Caudate nucleus (tissue), 63 donors: ENCODE measurements at places on chromosomes 4 and X.

- no peak for DNase-seq
Observed at GRCh38 chr4:108838451-108838850, 75.6 kb upstream of the ETNPPL start.

DNA sequence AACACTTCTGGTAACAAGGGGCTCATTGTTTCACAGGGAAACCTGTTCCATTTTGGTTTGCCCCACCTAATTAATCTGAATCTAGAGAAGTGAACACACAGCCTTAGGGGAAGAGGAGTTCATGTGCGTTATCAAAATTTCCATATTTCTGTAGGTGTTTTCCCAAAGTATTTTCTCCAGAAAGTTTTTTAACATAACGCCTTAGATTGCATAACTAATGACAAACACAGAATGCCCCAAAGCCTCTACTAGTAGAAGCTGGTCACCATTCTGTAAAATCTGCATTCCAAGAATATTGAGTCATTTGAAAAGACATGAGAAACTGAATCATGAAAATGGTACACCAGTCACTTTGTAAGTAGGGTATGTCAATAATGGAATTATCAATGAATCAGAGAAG lies 41.1 kb downstream of the IL13RA2 start:
- DNase-seq = no peak

GRCh38 chrX:46770817-46771163 lies 11.9 kb upstream of the SLC9A7 start:
- no peak for DNase-seq

DNA sequence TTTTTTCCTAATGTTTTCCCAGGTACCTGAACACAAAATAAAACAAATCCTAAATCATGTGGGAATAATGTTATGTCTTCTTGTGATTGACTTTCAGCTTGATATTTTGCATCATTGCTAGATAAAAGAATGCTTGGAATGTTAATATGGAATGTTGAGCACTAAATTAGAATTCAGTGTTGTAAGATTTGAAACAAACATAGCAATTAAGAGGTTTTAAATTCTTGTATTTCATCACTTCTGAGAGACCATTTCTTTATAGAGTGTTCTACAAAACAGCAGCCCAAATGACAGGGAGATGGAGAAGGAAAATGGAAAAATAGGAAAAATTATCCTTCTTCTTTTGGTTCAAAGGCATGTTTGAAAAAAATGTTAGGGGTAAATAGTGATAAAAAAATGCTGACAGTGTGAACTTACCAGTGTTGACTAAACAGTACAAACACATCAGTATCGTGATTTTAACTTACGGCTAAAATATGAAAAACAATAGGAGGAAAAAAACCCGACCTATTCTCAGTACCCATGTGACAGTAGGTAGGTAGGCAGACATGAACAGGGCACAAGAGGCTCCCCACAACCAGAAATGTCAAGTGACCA lies 102.6 kb upstream of the PDE5A start:
- no peak for DNase-seq

GRCh38 chr4:156948738-156949137 lies 22.9 kb downstream of the PDGFC start:
- no peak for DNase-seq

GRCh38 chrX:122363112-122363795 lies 820.8 kb upstream of the GRIA3 start:
- no peak for DNase-seq

DNA sequence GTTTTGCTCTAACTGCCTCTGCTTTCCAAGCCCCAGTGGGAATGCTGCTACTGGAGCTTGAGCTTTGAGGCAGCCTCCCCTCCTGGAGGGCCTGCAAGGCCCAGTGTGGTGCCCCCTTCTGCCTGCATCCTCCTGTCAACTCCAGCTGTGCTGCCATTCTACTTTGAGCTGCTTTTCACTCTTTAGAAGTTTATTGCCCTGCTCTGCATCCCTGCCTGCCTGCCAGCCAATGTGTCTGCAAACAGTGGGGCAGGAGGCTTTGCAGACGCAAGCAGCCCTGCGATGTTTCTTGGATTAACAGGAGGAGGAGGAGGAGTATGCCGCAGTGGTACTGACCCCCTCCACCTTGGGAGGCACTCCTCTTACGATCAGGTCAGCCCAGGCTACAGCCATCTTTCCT lies 16.4 kb downstream of the TMEM31 start:
- DNase-seq = no peak

GRCh38 chr4:161186750-161187149 lies 977.0 kb downstream of the FSTL5 start:
- no peak for DNase-seq

GRCh38 chr4:176840166-176840565 lies 47.4 kb upstream of the VEGFC start:
- DNase-seq = no peak

DNA sequence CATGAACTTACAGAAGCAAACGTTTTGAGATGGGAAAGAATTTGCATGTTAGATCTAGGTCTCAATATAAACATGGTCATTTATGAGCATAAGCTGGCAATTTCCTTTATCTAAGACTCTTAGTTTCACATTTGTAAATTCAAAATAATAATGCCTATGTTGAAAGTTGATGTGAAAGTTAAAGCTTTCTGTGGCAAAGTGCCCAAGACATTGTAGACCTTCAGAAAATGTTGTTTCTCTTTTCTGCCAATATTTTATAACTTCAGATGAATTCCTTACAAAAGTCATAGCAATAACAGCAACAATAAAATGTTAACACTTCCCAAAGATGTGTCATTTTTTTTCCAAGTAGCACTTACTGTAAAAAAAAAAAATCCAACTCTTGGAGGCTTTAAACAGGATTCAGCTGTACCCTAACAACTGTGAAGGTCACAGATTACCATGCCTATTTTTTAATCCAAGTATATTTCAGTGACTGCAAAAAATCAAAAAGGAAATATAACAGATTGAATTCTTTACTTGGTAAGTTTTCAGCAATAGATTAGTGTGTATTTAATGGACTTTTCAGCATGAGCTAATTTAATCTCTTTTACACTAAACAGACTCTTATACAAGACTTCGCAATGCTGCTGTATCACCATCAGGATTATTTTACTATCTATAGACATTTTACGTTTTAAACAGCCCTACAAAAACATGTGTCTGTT lies 206.5 kb upstream of the PDE5A start:
- DNase-seq = no peak

GRCh38 chr4:138445098-138445497 lies 202.9 kb upstream of the SLC7A11 start:
- DNase-seq = no peak

- DNase-seq = no peak
Observed at GRCh38 chrX:19046343-19047215, 62.7 kb upstream of the PHKA2 start.

DNA sequence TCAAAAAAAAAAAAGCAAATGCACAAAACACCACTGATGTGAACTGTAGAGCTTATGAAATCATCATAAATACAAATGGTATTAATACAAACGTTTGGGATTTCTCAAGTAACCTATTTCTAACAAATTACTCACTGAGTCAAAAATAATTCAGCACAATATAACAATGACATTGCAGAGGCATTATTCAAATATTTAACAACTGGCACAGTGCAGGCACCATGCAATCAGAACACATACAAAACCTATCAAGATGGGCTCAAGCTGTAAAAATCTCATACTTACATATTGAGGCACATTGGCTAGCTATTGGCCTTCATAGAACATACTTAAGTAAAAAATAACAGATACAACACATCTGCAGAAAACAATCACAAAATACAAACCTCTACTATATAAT lies 81.1 kb downstream of the LRBA start:
- no peak for DNase-seq

GRCh38 chr4:100982345-100982744 lies 365.0 kb downstream of the PPP3CA start:
- DNase-seq = no peak

- peak; percentile 58 for DNase-seq
Observed at GRCh38 chr4:152983774-152984411, 47.8 kb downstream of the FHDC1 start.

- DNase-seq = no peak
Observed at GRCh38 chr4:153026591-153027346, 90.6 kb downstream of the FHDC1 start.

DNA sequence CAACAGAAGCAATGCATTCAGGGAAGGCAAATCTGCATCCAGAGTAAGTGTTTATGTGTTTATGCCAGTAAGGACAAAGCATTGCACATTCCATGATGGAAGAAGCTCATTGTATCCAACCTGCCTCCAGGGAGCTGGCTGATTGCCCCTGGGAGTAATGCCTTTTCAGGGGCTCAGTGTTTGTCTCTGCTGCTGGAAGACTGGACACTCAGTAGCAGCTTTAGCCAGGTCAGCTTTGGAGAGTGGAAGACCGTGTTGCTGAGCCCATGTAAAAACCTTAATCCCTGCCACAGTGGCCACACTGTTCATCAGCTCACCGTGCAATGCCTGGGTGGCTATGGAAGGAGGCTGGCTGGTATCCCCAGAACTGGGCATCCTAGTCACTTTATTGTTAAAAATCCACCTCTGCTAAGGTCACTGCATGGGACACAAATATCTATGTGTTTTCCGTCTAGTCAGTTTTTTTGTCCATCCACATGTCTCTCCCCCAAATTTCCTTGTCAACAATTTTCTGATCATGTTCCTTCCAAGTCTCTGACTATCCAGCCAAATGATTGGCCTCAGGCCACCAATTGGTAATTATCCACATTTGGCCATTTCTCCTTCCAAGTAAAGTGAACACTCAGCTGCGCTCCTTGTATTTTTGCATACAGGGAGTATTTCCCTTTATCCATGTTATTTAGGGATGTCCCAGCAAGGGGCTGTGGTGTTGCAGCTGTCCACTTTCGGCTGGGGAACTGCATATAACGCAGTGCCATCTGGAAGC lies 2044.5 kb upstream of the AGA start:
- DNase-seq = no peak

- DNase-seq = no peak
Observed at GRCh38 chr4:86818211-86818610, 31.0 kb downstream of the SLC10A6 start.

- no peak for DNase-seq
Observed at GRCh38 chr4:86939729-86940575, 5.1 kb downstream of the AFF1 start.

DNA sequence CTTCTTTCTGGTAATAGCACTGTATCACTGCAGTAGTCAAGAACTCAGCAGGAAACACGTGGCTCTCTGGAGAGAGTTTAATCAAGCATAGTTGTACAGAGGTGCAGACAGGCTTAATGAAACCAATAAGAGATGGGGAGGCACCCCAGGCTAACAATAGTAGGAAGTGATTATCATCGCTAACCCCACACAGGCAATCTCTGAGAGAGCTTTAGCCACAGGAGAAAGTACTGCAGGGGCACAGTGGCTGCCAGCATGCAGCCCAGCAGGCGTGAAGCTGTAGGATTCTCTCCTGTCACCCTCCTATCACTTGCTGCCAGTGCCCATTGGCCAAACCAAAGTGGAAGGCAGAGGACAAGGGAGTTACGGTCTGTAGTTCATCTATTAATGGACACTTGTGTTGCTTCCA lies 450.0 kb upstream of the RASGEF1B start:
- no peak for DNase-seq

DNA sequence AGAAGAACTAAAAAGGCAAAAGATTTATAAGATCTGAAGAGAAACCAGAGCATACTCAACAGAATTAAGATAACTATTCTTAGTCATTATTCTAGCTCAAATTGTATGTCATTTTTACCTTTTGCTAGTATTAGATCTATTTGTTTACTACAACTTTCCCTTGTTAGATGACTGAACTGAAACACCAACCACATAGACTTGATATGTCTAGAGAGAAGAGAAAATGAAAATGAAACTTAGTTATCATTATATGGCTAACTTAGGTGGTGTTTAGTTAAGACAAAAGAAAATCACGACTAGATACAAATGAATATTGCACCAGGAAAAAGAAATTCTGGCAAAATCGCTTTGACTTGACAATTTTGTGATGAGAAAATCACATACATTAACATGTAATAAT lies 690.8 kb downstream of the PCDH18 start:
- no peak for DNase-seq

DNA sequence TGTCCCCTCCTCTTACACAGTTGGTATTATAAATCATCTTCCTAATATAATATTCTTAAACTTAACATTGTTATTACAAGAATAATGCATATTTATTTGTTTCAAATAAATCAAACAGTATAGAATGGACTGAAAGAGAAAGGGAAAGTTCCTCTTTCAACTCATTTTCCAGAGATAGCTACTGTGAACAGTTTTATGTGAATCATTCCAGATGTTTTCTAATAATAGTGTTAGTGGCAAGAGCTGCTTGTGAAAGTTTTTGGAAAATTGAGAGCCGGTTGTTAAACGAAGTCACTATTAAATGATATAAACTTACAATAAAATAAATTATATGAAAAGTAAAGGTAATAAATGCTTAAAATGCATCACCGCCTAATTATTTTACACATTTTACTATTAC lies 14.6 kb downstream of the TMSB4X start:
- DNase-seq = no peak
